NCI-H187 (cell line): ENCODE measurements at places on chromosomes 3 and 15.

GRCh38 chr3:4819746-4820145 is 159.5 kb upstream of the BHLHE40 start:
- DNase-seq, result no peak

GRCh38 chr3:46440531-46441294 is 24.0 kb downstream of the LTF start:
- DNase-seq, result no peak

DNA sequence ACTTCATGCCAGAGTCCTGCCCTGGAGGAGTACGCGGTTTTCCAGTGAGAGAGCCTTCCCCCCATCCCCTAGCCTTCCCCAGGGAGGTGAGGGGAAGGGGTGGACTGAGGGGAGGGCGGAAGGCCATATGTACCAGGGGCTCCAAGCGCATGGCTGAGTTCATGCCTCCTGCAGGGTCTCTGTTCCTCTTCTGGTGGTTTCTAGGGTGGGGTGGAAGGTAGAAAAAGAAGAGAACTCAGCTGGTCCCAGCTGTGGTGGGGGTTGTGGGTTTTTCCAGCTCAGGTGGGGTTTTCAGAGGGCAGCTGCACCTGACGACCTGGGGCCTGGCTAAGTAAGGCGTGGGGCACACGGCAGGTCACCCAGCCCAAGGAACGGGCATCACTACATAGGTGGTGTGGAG is 10.7 kb upstream of the IQSEC1 start:
- DNase-seq, result no peak

- DNase-seq, result no peak
Observed at GRCh38 chr3:23711916-23712494, 93.8 kb upstream of the UBE2E1 start.

DNA sequence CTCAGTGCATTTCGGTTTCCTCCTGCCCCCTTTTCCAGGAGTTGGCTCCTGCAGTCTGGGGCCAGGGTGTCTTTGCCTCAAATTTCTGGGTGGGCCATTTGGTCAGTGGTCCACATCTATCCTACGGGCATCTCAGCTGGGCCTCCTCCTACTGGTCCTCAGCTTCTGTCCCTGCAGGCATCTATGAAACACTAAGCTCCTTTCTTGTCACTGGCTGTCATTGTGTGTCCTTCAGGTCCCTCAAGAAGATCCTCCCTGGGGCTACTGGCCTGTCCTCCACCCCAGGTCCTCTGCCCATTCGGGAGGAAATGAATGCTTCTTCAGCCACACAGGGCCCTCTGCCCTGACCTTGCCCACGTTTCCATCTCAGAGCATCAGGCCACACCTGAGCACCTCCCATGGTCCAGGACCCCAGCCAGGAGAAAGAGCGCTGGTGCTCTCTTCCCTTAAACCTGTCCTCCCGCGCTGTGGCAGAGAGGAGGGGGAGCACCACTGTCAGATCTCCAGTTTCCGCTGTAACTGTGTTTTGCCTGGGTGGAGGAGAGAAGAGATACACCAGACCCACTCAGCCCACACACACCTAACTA is 1.8 kb downstream of the PRR23E start:
- DNase-seq, result no peak

DNA sequence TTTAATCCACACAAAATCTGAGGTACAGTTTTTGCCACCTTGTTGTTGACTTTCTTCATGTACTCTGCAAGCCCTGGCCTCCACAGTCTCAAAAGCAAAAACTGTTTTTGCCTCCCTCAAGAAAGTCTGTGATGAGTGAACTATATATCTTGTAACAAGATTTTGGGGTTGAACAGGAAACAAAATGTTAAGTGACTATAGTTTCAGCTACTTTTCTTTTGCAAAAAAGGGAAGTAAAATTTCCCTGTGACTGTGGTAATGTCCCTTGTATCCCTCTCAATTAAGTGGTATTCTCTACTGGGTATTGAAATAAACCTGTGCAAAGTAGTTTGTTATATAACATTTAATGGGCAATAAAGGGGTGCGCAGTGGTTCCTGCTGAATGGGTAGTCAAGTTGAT is 21.3 kb upstream of the SCAANT1 start:
- DNase-seq, result no peak

- no peak for DNase-seq
Observed at GRCh38 chr3:189944285-189945145, 176.2 kb downstream of the P3H2 start.

DNA sequence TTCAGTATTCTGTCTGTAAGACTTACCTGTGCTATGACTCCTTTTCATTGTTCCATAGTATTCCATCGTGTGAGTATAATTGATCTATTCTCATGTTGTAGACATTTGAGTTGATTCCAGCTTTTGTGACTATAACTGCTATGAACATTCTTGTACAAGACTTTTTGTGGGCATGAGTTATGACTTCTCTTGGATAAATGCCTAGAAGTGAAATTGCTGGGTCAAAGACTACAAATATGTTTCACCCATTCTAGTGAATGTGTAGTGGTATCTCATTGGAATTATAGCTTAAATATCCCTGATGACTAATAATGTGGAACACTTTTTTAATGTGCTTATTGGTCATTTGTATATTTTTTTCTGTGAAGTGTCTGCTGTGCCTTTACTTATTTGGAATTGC is 27.6 kb upstream of the NPHP3 start:
- DNase-seq, result no peak

GRCh38 chr15:60722328-60723112 is 243.6 kb upstream of the ICE2 start:
- DNase-seq, result no peak

DNA sequence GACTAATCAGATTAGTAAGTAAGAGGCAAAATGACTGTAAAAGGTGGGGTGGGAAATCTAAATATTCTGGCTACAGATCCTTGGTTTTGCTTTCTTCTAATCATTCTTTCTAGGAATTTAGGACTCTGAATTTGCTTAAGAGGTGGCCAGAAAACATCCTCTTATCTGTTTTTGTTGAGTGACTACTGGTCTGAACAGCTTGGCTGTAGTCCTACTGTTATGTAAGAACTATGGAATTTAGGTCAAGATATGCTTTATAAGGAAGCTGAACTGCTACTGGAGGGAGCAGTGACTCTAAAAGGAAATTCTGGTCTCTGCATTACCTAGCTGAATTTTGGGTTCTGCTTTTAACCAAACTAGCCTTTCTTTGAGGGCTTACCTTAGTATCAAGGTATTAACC is 33.5 kb upstream of the CSPG5 start:
- no peak for DNase-seq

- no peak for DNase-seq
Observed at GRCh38 chr15:56001471-56002078, 8.2 kb upstream of the NEDD4 start.

GRCh38 chr15:19899021-19899824 is 642.4 kb downstream of the GOLGA6L6 start:
- DNase-seq, result no peak
